ENCODE measurements at places on chromosomes 5 and 9. TPM values are rescaled to one million over a fixed set of nuclear protein-coding genes. Genes with fewer than 3 reads are reported as not detected.

Gene AIF1L
- total RNA-seq: 1.4 TPM

DNA sequence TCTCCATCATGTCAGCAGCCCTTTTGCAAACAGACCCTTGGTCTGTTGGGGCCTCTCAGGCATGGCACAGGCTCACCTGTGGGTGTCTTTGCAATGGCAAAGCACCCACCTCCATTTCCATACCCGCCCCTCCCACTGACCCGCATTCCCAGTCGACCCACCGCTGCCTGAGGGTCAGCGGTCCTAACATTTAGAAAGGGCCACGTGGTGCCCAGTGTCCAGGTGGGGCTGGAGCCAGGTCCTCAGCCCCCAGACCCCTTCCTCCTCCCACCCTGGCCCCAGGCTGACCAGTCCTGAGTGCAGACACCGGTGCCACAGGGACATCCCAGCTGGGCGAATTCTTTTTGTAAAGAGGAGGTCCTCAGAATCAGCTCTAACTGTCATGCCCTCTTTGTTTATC is 43.3 kb upstream of the CEP72 start:
- no peak for DNase-seq

Gene SLC4A9
- total RNA-seq: 0.21 TPM

- peak; percentile 26 for DNase-seq
These were observed 9.2 kb upstream of the ERAP1 start for GRCh38 chr5:96816991-96817390.

GRCh38 chr5:19547640-19548039 is 440.4 kb downstream of the CDH18 start:
- DNase-seq: no peak

Gene AQP7
- total RNA-seq: not detected

Gene ALDH1A1
- total RNA-seq: not detected

GRCh38 chr5:64746446-64746845 is 22.0 kb downstream of the SREK1IP1 start:
- DNase-seq: no peak

DNA sequence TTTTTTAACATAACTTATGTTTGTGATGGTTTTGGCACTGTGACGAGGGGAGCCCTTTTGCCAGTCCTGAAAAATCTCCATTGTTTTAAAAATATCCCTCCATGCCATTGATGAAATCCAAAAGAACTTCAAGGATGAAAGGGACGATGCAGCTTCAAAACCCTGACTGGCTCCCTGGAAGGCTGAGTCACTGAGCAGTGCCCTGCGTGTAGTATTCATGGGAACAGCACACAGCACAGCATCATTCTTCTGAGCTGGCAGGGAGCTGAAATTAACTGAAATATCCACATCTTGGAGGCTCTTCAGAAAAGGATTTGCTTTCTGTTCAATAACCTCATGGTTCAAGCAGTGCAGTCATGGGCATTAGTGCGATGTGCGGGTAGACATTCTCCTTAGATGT is 29.7 kb downstream of the PDE4D start:
- DNase-seq: no peak

- DNase-seq: no peak
These were observed 16.4 kb upstream of the ZBED3 start for GRCh38 chr5:77103457-77103856.

- DNase-seq: no peak
These were observed 56.9 kb upstream of the ALDH1A1 start for GRCh38 chr9:73009649-73010288.

DNA sequence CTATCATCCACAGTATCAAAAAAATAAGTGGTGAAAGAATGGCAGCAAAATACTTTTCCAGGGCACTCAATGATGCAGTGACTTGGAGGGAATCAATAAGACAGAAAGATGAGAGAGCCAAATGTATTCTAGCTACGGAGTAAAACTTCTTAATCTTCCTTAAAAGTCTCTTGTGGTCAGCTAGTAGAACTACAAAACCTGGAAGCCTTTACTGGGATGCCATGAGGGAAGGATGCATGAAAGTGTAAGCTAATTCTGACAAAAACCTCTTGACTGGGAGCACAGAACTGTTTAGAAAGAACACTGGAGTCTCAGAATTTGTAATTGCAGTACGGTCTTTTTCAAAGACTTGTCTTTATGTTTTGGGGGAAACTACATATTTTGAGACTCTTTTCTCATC is 432.8 kb upstream of the PTPRD start:
- DNase-seq: no peak

- no peak for DNase-seq
These were observed 122.9 kb upstream of the TAF11L2 start for GRCh38 chr5:17374973-17375742.

DNA sequence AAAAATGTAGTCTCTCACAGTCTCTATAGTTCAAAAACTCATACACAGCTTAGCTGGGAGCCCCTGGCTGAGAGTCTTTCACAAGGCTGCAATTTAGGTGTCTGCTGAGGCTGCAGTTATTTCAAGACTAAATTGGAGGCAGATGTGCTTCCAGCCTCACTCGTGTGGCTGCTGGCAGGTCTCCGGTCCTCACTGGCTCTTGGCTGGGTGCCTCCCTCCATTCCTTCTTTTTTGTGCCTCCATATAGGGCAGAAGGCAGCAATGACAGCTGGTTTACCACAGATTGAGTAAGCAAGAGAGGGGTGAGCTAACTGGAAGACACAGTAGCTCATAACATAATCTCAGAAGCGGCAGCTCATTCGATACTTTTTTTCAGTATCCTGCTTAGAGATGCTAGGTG is 2167.7 kb upstream of the WWC1 start:
- no peak for DNase-seq

DNA sequence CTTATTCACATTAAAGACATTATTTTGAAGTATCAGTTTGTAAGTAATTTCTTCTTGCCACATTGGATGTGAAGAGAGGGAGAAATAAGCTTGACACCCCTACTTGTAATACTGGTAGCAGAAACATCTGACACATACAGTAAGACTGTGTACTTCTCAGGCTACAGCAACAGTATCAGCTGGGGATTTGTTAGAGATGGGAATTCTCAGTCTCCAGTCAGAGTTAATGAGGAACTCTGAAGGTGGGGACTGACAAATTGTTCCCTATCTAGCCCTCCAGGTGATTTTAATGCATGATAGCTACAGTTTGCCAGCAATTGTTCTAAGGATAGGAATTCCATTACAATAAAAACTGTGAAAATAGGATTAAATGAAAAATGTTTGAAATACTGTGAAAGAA is 524.8 kb downstream of the PRR16 start:
- DNase-seq: no peak

Gene TOR4A
- total RNA-seq: 2.6 TPM

Gene GNA14
- 0.11 TPM for total RNA-seq

DNA sequence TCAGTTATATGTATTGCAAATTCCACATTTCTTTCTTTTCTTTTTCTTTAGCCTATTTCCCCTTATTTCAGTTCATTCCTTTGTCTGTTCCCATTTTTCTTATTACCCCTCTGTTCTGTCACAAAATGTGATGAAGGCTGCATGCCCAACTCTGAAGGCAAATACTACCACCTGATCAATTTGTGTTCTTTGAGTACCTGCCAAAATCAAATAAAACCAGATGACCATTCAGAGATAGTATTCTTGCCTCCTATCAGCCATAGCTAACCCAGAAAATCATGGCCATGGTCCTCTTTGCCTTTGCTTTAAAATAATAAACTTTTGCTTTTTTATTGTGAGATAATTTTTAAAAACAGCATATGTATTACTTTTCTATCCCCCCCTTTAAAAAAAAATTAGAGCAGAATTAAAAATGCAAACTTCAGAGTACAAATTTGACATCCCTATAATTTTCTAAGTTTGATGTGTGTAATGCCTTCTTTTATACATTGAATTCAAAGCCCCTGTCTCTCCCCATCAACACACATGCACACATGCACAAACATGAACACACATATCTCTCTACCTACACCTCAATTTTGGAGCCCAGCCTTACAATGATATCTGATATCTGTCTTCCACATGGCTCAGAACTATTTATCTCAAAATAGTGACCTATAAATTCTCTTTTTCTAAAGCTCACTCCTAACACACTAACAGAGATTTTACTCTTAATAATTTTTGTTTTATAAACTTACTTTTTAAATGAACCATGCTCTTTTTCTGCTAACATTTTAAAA is 3.5 kb downstream of the RFESD start:
- no peak for DNase-seq

DNA sequence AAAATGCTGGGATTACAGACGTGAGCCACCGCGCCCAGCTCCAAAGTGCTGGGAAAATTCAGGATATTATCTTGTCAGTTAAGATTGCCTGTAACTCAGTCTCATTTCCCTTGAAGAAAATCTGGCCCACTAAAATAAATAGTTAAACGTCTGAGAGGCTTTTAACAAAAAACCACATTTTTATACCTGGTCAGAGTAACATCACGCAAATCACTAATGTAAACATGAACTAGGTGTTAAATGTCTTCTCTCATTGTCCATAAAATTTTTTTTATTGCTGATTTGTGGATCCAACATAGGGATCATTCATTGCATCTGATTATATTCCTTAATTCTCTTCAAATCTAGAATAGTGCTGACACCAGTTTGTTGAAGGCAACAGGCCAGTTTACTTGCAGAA is 22.3 kb downstream of the CNOT6 start:
- DNase-seq: no peak

- peak; percentile 47 for DNase-seq
These were observed 46.7 kb downstream of the GARNL3 start for GRCh38 chr9:127311239-127311741.

Gene NLN
- total RNA-seq: 33.8 TPM

Gene ABLIM3
- 0.07 TPM for total RNA-seq

Gene GPX3
- not detected for total RNA-seq

- peak; percentile 46 for DNase-seq
These were observed 727 bp upstream of the DNAJA1 start for GRCh38 chr9:33024126-33024965.

- DNase-seq: no peak
These were observed 9.6 kb downstream of the GPX3 start for GRCh38 chr5:151030056-151030336.

DNA sequence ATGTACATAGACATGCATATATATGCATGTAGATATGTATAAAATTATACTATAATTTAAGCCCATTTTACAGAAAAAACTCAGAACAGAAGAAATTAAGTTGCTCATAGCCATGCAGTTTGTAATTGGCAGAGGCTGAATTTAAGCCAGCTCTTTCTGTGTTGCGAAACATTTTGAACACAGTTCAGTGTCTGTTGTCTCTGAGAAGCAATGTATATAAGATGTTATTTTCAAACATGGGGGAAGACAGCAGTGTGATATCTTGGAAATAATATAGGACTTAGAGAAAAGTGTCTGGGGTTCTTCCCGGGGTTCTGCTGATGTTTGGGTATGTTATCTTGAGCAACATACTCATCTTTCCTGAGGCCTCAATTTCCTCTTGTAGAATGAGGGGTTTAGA is 37.6 kb downstream of the SVEP1 start:
- no peak for DNase-seq

DNA sequence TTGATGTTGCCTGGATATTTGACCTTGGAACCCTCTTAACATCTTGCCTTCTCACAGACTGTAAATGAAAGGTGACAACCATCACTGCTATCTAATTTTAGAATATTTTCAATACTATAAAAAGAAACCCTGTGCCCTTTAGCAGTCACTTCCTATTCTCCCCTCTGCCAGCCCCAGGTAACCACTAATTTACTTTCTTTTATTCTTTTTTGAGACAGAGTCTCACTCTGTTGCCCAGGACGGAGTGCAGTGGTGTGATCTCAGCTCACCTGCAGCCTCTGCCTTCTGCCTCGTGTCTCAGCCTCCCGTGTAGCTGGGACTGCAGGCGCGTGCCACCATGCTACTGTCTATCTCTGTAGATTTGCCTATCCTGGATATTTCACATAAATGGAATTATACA is 43.6 kb downstream of the FRMPD1 start:
- no peak for DNase-seq

Gene MUSK
- total RNA-seq: not detected

DNA sequence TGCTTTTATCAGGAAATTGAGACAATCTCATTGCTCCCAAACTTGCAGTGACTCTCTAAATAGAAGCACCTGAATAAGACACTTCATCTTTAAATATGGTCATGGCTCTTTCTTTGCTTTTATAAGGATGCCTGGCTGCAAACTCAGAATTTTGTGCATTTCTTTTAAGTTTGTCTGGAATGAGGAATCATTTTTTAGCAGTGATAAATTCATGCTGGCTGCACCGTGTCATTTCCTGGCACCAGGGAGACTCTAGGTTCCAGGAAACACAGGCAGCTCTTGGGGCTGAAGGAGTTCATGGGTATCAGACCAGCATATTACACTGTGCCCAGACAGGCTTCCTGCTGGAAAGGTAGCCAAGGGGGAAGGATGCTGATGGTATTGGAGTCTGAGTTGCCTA is 109.9 kb downstream of the NUDT12 start:
- no peak for DNase-seq

DNA sequence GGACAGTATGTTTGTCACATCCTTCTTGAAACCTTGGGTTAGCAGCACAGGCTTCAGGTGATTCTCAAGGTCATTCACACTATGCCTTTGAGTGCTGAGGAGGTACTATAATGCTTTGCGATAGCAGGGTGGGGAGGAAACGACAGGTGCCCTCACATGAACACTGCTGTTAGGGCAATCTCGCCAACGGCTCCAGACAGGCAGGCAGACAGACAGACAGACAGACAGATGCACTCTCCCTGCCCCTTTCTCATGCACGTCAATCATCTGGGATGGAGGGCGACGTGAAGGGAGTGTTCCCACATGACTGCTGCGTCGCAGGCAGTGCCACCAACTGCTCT is 82.9 kb downstream of the RAPGEF1 start:
- DNase-seq: peak; percentile 51

Gene NCBP1
- total RNA-seq: 42.2 TPM

DNA sequence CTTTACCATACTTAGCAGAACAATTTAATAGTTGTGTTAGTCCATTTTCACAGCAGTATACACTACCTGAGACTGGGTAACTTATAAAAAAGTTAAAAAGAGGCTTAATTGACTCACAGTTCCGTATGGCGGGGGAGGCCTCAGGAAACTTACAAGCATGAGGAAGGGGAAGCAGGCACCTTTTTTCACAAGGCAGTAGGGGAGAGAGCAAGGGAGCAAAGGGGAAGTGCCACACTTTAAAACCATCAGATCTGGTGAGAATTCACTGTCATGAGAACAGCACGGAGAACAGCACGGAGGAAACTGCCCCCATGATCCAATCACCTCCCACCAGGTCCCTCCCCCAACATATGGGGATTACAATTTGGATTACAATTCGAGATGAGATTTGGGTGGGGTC is 269.9 kb downstream of the MTRR start:
- no peak for DNase-seq

Gene SHISAL2B
- not detected for total RNA-seq

Gene ETF1
- total RNA-seq: 156 TPM

DNA sequence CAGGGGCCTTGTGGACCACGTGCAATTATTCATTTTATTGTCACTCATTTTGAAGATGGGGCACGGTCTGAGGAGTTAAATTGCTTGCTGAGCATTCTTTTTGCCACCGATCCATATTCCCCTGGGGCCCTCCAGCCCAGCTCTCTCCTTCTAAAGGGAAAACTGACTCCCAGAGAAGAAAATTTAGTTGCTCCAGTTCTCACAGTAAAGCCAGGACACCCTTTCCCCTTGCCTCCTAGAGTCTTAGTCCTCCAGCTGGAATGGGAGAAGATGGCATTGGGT is 1.0 kb upstream of the PANK3 start:
- no peak for DNase-seq

Gene ACTBL2
- not detected for total RNA-seq

- no peak for DNase-seq
These were observed 263.5 kb upstream of the PTPRD start for GRCh38 chr9:10876333-10876732.

GRCh38 chr9:98884849-98885248 is 58.9 kb upstream of the COL15A1 start:
- DNase-seq: no peak

- no peak for DNase-seq
These were observed 315.2 kb upstream of the PDE4D start for GRCh38 chr5:60208716-60209115.

Measured in activated CD4-positive, alpha-beta T cell treated with anti-CD3 and anti-CD28 coated beads for 36 hours (primary cell).